ENCODE measurements at places on chromosomes 16 and 17.

DNA sequence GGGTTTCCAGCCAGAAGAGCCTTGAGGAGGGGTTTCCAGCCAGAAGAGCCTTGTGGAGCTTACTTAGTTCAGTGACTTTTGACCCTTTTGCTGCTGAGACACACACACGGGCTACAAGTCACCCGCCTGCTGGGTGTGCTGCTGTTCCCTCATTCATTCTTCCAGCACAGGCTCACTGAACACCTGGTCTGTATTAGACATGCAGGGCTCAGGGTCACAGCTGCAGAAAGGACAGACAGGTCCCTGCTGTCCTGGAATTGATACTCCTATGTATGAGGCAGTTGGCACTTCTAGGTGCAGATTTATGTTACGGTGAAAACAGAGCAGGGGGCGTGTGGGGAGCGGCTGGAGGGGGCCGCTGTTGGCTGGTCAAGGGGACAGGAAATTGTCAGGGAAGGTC lies 6.8 kb downstream of the CACNG4 start:
- no peak for DNase-seq

GRCh38 chr16:82756283-82756599 lies 129.5 kb downstream of the CDH13 start:
- DNase-seq: no peak

DNA sequence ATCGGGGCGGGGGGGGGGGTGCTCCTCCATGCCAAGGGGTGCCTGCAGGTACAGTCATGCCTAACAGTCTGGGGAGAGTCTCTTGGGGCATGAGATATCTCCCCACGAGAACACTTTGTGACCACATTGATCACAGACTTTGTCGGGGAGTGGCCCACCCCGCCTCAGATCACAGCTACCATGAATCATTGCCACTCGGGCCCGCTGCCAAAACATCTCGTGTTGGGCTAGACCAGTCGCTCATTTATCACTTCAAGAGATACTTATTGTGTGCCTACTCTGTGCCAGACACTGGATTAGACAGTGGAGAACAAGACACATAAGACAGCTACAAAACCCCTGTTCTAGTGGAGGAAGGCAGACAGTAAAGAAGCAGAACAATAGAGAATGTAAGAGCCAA lies 72.6 kb downstream of the CLEC16A start:
- no peak for DNase-seq

- no peak for DNase-seq
Measured at GRCh38 chr16:4373909-4374742, 2.5 kb downstream of the VASN start.

DNA sequence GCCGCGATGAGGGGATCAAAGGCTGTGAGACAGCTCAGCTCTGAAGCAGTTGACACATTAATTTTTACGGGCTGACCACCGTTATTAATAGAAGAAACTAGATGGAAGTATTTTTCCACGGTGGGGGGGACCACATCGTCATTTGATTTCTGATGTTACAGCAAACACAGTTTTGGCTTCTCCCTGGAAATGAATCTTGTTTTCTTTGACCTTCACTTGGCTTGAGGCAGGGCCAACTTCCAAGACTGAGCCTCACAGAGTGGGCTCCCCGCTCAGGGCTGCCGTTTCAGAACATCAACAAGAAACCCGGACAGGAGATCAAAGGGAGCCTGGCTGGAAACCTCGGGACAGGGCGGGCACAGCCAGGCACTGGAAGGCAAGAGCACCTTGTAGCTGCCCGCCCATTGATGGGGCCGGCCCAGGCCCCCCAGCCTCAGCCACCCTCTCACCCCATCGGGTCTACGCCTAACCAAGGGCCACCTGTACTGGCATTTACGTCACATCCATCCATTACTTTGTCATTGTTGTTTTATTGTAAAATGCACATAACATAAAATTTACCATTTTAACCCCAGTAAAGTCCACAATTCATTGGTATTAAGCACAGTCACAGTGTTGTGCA lies 124.6 kb downstream of the C16orf95 start:
- no peak for DNase-seq

- no peak for DNase-seq
Measured at GRCh38 chr17:64406321-64407200, 15.9 kb upstream of the PECAM1 start.

- DNase-seq: no peak
Measured at GRCh38 chr17:13594310-13594709, 7.4 kb downstream of the HS3ST3A1 start.

GRCh38 chr16:29804455-29805231 lies 1.7 kb upstream of the MAZ start:
- DNase-seq: peak; percentile 41

- peak; percentile 56 for DNase-seq
Measured at GRCh38 chr17:71511266-71511995, 609.4 kb upstream of the SOX9 start.

DNA sequence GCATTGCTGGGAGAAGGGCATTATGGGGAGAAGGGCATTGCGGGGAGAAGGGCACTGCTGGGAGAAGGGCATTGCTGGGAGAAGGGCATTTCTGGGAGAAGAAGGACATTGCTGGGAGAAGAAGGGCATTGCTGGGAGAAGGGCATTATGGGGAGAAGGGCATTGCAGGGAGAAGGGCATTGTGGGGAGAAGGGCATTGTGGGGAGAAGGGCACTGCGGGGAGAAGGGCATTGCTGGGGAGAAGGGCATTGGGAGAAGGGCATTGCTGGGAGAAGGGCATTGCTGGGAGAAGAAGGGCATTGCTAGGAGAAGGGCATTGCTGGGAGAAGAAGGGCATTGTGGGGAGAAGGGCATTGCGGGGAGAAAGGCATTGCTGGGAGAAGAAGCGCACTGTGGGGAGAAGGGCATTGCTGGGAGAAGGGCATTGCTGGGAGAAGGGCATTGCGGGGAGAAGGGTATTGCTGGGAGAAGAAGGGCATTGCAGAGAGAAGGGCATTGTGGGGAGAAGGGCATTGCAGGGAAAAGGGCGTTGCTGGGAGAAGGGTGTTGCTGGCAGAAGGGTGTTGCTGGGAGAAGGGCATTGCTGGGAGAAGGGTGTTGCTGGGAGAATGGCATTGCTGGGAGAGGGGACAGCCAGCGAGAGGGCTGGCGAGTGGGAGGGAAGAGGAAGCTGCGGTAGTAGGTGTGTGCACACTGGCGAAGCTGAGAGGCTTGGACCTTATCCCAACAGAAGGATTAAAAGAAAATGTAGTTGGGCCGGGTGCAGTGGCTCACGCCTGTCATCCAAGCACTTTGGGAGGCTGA lies 4.6 kb upstream of the PYDC1 start:
- DNase-seq: no peak

DNA sequence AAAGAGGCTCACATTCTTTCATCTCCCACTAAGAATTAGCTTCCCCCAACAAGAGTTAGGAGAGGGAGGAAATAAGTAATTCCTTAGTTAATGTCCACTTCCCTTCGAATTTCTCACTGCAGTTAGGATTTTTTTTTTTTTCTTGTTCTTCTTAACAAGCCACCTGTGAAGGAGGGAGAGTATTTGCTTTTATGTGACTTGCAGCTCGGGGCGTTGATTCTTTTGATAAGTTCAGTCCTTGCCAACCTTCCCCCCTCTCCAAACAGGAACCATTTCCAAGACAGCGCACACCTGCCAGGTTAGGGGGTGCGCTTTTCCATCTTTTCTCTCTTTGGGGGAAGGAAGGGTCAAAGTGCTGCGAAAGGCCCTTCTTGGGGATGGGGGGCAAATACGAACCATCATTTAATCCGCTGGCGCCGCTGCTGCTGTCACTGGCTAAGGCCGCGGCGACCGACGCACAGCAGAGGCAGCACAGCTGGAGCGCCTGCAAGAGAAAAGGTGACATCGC lies 758 bp downstream of the ADAMTS18 start:
- no peak for DNase-seq

- no peak for DNase-seq
Measured at GRCh38 chr17:48711128-48711527, 11.2 kb downstream of the PRAC1 start.

- no peak for DNase-seq
Measured at GRCh38 chr17:14355556-14355955, 54.7 kb downstream of the HS3ST3B1 start.

DNA sequence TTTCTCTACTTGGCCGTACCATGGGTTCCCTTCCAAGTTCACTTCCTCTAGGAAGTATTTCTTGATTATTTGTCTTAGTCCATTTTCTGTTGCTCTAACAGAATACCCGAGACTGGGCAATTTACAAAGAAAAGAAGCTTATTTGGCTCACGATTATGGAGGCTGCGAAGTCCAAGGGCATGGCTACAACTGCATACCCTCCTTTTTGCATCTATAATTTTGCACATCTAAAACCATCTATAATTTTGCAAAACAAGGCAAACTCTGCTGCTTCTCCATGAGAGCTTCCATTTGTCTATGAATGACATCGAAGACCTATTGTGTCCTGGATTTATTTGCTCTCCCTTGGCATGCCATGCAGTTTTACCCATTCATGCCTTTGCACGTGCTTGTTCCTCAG lies 27.6 kb upstream of the RGS9 start:
- DNase-seq: no peak

- DNase-seq: peak; percentile 3
Measured at GRCh38 chr17:28643983-28644786, 773 bp downstream of the BLTP2 start.

DNA sequence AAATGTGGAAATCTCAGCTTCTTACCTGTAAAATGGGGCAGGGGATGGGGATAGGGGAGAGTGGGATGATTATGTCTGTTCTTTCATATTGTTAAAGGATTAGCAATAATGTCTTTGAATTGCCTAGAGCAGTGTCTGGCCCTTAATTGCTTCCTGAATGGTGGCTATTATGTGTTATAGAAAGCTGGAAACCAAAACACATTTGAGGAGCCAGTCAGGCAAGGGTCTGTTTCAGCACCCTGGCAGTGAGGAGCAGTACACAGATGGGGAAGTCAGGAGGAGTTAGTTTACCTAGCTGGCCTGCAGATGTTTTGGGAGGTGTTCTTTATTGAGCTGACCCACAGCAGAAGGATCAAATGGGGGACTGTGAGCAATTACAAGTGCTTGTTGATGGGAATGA lies 63.0 kb downstream of the NUP93 start:
- peak; percentile 30 for DNase-seq

GRCh38 chr17:46984892-46985291 lies 5.8 kb upstream of the RPRML start:
- peak; percentile 84 for DNase-seq

- DNase-seq: no peak
Measured at GRCh38 chr17:17837380-17837821, 615 bp upstream of the SREBF1 start.

DNA sequence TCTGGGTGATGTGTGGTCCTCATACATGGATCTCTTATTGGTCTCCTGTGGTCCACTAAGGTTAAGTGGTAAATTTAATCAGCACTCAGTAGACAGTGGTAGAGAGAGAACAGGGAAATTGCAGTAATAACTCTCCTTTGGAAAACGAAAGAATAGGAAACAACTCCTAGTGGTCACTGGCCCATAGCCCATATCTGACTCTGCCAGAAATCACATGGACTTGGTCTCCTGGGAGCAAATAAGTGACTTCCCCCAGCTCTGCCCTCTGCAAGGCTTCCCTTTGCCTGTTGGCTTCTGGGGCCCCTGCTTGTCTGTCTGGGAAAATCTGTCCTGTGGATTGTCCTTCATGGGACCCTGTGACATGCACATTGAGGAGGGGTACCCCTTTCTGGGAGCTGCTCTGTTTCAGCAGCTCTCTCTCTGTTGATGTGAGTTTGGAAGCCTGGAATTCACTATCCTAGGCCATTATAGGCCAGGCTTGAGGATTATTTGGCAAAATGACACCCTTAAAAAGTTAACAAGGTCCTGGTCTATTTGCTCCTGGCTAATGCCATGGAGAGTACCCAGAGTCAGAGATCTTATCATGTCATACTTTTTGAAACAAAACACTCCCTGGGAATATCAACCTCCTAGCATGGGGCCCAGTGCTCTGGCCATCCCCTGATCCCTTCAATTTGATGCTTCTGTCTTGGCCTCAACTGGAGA lies 58.0 kb upstream of the HNF1B start:
- DNase-seq: no peak

GRCh38 chr16:51147776-51148677 lies 3.0 kb downstream of the SALL1 start:
- no peak for DNase-seq

Data from NCI-H1092 treated with DMSO at 0.1 percent for 48 hours (cell line).